ENCODE measurements at places on chromosomes 1 and 21.

- no peak for DNase-seq
Measured at GRCh38 chr1:81142099-81142826, 658.5 kb upstream of the ADGRL2 start.

- DNase-seq = no peak
Measured at GRCh38 chr1:86175756-86176155, 19.2 kb upstream of the COL24A1 start.

GRCh38 chr1:23577056-23578004 is 18.0 kb upstream of the ID3 start:
- no peak for DNase-seq

DNA sequence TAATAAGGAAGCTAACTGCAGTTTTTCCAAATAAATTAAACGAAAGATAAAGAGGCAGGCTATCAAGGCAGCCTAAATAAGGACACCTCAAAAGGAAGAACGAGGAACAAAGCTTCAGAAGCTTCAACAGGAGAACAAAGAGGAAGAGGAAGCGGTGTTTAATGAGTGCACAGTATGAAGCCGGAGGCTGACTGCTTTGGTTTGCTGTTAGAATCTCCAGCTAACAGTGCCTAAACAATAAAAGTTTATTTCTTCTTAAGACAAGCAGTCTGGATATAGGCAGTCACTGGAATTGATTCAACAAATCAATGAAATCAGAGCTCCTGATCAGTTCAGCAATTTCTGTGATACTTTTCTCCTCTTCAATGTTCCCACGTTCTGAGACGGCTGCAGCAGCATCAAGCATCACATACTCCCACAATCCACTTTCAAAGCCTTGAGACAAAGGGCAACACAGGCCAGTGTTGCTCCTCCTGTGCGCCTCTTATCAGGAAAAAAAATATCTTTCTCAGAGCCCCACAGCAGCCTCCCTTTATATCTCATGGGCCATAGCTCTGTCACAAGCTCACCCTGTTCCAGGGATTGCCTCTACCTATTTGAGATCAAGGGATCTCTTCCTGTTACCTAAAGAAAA is 365.6 kb upstream of the ST6GALNAC5 start:
- DNase-seq = no peak

DNA sequence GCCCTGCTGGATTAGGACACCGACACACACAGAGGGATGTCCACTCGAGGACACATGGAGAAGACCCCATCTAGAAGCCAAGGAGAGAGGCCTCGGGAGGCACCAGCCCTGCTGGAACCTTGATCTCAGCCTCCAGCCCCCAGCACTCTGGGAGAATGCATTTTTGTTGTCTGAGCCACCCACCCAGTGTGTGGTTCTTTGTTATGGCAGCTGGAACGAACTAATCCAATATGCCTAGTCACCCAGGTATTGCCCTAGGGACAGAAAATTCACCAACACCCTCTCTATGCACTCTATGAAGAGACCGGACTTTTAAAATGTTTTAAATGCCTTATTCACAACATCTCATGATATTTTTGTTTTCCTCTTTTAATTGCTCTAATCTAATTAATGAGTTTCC is 117.4 kb downstream of the CRYAA start:
- DNase-seq = no peak

All from NCI-H1930 (cell line).